Smooth muscle cell of trachea (primary cell): ENCODE measurements at places on chromosomes 6 and 20. TPM values are rescaled to one million over a fixed set of nuclear protein-coding genes. Genes with fewer than 3 reads are reported as not detected.

The C6orf163 gene
- 2.2 and 2.5 TPM in 2 replicates for total RNA-seq

The CAGE1 gene
- 0.17 TPM in 1 of 2 replicates, not detected in the other for total RNA-seq

The FAM83C gene
- total RNA-seq: not detected in 2 replicates

The ZC3H12D gene
- total RNA-seq: 0.15 and 0.17 TPM in 2 replicates

The COL11A2 gene
- total RNA-seq: 0.15 and 1.2 TPM in 2 replicates

The KIAA1755 gene
- total RNA-seq: 4.1 and 4.3 TPM in 2 replicates

The CDS2 gene
- 33.7 and 39.4 TPM in 2 replicates for total RNA-seq

The BMP6 gene
- total RNA-seq: 0.87 and 1.3 TPM in 2 replicates

The ERVFRD-1 gene
- total RNA-seq: not detected in 2 replicates

The SIRPG gene
- total RNA-seq: not detected in 2 replicates

The QRSL1 gene
- 10.5 and 11.1 TPM in 2 replicates for total RNA-seq

The CUL7 gene
- 56.6 and 77.9 TPM in 2 replicates for total RNA-seq

The CTCFL gene
- total RNA-seq: under 0.01 TPM in 1 of 2 replicates, not detected in the other

The ECT2L gene
- 0.50 TPM in 1 of 2 replicates, not detected in the other for total RNA-seq

The GSTA2 gene
- not detected in 2 replicates for total RNA-seq

The SMOC2 gene
- not detected in 2 replicates for total RNA-seq

The SEL1L2 gene
- total RNA-seq: not detected in 2 replicates

The MCHR2 gene
- total RNA-seq: not detected in 2 replicates

The SERINC3 gene
- 92.4 and 144 TPM in 2 replicates for total RNA-seq

The MAN1A1 gene
- total RNA-seq: 123 and 184 TPM in 2 replicates

The CENPQ gene
- total RNA-seq: 3.5 and 7.1 TPM in 2 replicates

The BCAS4 gene
- 15.7 and 21.5 TPM in 2 replicates for total RNA-seq

The KIF25 gene
- total RNA-seq: not detected in 2 replicates

The GTF3C6 gene
- total RNA-seq: 31.6 and 65.5 TPM in 2 replicates

The TAGAP gene
- total RNA-seq: not detected in 2 replicates

The HTR1B gene
- total RNA-seq: 0.15 and 0.17 TPM in 2 replicates

The SIRPB1 gene
- total RNA-seq: 0.29 and 1.2 TPM in 2 replicates

The GPX6 gene
- not detected in 2 replicates for total RNA-seq

The METTL24 gene
- 0.33 and 0.44 TPM in 2 replicates for total RNA-seq

The MUCL3 gene
- total RNA-seq: not detected in 2 replicates

The SLC2A10 gene
- 38.0 and 90.1 TPM in 2 replicates for total RNA-seq

The TBC1D7 gene
- 15.5 and 18.0 TPM in 2 replicates for total RNA-seq

The KCNK16 gene
- total RNA-seq: not detected in 2 replicates

The ADGRB3 gene
- total RNA-seq: under 0.01 and 0.15 TPM in 2 replicates

The PTPRT gene
- total RNA-seq: not detected in 2 replicates

The ADTRP gene
- total RNA-seq: 1.0 and 2.3 TPM in 2 replicates

The SCP2D1 gene
- total RNA-seq: not detected in 2 replicates

The GRM1 gene
- under 0.01 TPM in 2 replicates for total RNA-seq

The OR11A1 gene
- not detected in 2 replicates for total RNA-seq

The PLG gene
- total RNA-seq: not detected in 2 replicates

The HDGFL1 gene
- not detected in 2 replicates for total RNA-seq

The FAM217A gene
- total RNA-seq: not detected in 2 replicates

The ADGB gene
- total RNA-seq: not detected in 2 replicates

The MYLIP gene
- total RNA-seq: 10.6 and 12.7 TPM in 2 replicates

The MRPL18 gene
- total RNA-seq: 78.4 and 107 TPM in 2 replicates

The ME1 gene
- 26.0 and 36.7 TPM in 2 replicates for total RNA-seq

The PBOV1 gene
- not detected in 2 replicates for total RNA-seq

The CEP250 gene
- total RNA-seq: 35.1 and 52.8 TPM in 2 replicates

The SCUBE3 gene
- total RNA-seq: 0.44 and 1.5 TPM in 2 replicates
